Stimulated activated CD4-positive, alpha-beta T cell treated with anti-CD3 and anti-CD28 coated beads, Interleukin-15, amount 100 ng/mL, for 1 hour (primary cell): ENCODE measurements at places on chromosomes 4 and X.

DNA sequence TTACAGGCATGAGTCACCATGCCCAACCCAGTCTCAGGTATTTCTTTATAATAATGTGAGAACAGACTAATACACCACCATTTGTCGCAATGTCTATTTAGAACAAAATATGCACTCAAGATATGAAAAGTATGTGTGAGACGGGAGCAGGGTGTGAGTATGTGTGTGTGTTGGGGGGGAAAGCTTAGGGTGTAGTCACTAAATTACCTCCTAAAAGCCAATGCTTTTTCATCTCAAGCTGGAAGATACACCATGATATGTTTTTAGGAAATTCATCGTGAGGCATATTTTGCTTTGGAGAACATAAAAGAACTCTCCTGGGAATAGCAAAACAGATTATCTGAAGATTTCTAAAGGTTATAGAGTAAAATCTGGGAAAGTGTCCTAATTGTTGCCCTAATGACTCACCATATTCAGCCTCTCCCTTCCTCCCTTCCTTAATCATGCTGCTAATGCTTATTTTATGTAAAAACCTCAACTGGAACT is 262.7 kb downstream of the PDHA2 start:
- no peak for DNase-seq

DNA sequence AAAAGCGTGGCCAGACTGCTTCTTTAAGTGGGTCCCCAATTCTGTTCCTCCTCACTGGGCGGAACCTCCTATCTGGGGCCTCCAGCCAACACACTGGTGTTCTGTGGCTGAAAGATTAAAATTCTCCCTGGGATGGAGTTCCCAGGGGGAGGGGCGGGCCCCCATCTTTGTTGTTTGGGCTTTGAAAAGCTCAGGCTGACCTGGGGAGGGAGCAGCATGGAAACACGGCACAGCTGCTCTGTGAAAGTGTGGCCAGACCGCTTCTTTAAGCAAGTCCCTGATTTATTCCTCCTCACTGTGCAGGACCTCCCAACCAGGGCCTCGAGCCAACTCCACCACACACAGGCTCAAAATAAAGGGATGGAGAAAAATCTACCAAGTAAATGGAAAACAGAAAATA is 219.5 kb downstream of the TMEM47 start:
- no peak for DNase-seq

- DNase-seq = no peak
These were observed 196.5 kb upstream of the VEGFC start for GRCh38 chr4:176989186-176989585.

DNA sequence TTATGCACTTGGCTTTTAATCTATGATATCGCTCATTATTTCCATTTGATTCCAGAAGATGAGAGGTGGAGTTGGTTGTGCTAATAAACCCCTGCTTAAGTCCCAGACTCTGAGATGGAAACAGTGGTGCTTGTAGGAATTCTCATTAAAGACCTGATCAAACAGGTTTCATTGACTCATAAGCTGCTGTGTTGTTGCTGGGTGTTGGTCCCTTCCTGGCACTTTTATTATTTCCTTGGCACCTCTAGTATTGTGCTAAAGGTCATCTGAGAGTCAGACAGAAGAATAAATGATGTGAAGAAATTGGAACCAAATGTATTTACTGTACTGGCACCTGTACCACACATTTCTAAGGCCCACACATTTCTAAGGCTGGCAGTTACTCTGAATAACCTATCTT is 544.7 kb upstream of the NR3C2 start:
- DNase-seq = no peak

DNA sequence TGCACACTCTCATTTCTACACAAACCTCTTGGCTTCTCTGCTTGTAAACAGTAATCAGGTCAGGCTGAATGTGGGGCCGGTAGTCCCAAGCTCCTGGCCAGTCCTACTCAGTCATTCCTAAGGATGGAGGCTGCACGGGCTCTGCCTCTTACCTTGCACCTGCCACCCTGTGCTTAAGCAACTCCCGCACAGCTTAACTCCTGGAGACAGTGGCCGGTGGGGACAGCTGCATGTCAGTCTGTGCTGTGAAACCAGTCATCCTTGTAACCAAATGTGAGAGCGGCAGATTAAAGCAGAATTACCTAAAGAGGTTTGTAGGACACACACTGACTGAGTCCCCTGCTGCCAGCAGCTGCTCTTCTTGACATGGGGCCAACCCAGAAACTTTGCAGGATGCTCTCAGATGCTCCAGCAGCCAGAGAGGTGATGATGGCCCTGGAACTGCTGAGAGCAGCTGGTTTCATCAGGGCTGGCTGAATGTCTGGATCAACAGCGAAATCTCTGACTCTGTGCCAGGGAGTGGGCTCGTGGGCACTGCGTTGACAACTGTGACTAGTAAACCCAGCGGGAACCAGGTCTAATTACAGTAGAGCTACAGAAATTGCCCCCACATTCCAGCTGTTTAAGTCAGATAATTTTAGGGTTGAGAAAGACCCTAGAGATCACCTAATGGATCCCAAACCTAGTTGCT is 123.7 kb downstream of the ANAPC4 start:
- no peak for DNase-seq

- no peak for DNase-seq
These were observed 24.0 kb downstream of the UNC5C start for GRCh38 chr4:95524729-95525128.

GRCh38 chrX:22357621-22358020 is 84.9 kb downstream of the CBLL2 start:
- no peak for DNase-seq

DNA sequence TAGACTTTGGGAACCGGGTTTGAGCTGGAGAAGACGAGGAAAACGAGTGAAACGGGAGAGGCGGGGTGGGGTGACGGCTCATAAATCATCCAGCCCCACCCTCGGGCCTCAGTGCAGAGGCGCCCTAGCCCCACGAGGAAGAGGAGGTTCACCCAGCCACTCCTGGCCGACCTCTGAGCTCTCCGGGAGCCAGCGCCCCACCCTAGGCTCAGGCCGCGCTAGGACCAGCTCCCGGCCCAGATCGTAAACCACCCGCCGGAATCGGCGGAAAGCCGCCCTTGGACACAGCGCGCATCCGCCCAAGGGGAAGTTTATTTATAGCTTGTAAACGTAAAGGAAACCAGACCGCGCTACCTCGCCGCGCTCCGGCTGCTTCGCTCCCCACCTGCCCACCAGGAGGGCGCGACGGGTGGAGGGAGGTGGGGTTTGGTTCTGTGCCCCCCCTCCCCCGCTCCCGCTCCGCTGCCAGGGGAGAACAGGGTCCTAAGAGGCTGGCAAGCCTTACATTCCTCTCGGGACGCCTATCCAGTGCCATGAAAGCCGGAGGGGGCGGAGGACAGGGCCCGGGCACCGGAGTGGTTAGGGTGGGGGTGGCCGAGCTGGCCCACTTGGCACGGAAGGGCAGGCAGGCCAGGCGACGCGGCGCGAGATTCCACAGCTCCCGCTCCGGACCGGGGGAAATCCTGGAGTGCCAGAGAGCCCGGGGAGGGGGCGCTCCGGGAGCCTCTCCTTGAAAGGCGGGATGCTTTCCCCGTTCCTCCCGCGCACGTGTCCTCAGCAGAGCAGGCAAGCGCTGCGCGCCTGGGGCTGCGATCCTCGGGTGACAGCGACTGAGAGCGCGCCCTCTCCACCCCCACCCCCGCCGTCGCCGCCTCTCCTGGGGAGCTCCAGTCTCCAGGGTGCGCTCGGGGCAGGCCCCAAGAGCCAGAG is 84.2 kb downstream of the BCOR start:
- DNase-seq = no peak

DNA sequence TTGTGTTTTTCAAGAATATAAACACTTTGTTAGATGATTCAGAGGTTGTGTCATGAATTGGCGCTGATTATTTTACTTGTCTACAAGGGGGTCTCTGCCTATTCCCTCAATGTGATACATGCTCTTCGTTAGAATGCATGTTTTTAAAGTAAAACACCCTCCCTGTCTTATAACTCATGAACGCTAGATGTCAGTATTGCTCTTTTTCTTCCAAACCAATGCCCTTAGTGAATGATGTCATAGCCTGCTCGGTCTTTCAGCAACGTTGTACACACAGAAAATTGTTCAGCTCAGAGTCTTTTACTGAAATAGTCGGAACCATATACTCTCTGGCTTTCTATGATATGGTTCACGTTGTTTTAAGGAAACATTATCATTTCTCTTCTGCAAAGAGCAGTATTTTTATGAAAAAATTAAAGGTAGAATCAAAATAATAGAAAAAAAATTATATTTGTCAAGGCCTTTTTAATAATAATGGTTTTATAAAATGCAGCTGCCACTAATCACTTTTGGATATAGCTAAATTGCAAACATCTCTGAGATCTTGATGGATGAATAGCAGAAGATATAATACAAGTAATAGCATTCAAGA is 292.9 kb downstream of the TLL1 start:
- DNase-seq = no peak
